GM12865 (cell line): ENCODE measurements at places on chromosomes 11 and 22.

DNA sequence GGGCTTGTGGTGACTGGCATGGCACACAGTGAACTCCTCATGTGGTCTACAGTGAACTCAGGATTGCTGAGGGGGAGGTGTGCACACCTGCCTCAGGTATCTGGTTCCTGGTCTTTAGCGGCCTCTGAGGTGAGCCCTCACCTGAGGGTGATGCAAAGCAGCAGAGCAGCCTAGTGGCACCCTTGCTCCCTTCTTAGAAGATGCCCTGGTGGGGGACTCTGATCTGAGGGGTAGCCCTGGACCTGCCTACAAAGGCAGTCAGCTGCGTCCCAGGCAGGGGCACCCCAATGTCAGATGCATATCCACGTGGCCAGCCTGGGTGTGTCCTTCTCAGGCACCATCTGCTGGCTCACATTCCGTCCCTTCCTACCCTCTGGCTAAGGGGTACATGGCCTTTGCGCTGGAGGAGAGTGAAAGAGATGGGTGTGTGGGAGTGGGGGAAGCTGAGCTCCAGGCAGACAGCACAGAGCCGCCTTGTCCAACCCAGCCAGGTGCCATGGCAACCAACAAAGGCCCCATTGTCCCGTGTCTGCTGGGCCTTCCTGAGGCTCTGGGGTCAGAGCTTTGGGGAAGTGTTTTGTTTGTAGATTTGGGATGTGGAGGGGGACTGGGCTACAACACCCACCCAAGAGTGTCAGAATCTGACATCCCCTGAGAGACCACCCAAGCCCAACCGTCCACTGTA is 5.8 kb downstream of the PLEKHB1 start:
- no peak for DNase-seq

- peak; percentile 18 for DNase-seq
Observed at GRCh38 chr11:116217006-116217405, 555.8 kb downstream of the BUD13 start.

GRCh38 chr11:35529971-35530495 is 4.6 kb upstream of the PAMR1 start:
- no peak for DNase-seq

GRCh38 chr11:36141196-36141953 is 147.8 kb downstream of the COMMD9 start:
- DNase-seq, result no peak

DNA sequence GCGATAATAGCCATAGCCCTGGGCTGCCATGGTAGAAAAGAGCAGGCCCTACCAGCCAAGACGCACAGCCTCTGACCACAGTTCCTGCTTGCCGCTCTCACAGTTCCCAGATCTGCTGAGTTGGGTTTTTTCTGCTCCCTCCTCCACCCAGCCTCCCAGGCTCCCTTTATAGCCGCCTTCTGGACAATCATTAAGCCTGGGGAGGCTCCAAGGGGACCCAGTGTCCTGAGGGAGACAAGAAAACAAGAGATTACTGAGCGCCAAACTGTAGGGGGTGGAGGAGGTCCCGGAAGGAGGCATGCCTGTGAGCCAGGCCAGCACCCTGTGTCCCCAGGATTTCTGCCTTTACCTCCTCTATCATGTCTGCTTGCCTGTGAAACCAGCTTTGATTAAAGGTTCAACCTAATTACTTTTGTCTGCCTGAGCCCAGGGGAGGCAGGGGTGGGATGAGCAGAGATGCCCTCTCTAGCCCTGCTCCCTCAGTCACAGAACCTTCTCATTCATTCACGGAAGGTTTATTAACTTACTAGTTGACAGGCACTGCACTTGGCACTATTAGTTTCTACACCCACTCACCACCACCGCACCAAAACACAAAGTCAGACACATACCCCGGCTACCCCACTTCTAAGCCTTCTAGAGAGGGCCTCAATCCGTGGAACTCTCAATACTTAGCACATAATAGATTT is 1.2 kb downstream of the SLC37A4 start:
- DNase-seq, result peak; percentile 28

GRCh38 chr11:72764503-72764902 is 12.3 kb upstream of the ARAP1 start:
- no peak for DNase-seq

DNA sequence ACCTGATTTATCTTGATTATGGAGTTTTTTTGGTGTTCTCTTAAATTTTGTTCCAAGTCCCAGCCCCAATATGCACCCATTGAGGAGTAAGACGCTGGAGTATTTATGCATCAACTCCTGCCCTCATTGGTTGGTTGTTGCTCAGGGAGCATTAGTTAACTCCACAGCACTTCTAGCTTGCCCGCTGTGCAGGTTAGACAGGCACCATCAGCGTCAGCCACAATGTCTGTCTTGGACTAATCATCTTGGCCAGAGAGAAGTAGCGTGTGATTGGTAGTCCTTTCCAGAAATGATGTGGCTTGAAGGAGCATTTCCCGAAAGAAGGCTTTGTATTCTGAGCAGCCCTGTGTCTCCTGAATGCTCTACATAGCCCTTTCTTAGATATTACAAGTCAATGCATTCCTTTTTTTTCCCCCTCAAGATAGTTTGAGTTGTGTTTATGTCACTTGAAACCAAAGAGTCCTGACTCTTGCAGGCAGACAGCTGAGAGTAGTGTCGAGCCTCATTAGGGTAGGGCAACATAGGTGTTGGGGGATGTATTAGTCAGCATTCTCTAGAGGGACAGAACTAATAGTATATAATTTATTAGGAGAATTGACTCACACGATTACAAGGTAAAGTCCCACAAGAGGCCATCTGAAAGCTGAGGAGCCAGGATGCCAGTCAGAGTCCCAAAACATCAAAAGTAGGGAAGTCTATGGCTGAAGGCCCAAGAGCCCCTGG is 94.6 kb upstream of the RCN1 start:
- no peak for DNase-seq

- DNase-seq, result no peak
Observed at GRCh38 chr11:28598531-28598930, 490.3 kb downstream of the METTL15 start.

- no peak for DNase-seq
Observed at GRCh38 chr11:97772705-97773104, 1248.0 kb upstream of the CNTN5 start.

- DNase-seq, result peak; percentile 22
Observed at GRCh38 chr11:63608353-63609345, 5.6 kb downstream of the PLAAT3 start.

- no peak for DNase-seq
Observed at GRCh38 chr22:26213826-26214225, 44.6 kb downstream of the SEZ6L start.

DNA sequence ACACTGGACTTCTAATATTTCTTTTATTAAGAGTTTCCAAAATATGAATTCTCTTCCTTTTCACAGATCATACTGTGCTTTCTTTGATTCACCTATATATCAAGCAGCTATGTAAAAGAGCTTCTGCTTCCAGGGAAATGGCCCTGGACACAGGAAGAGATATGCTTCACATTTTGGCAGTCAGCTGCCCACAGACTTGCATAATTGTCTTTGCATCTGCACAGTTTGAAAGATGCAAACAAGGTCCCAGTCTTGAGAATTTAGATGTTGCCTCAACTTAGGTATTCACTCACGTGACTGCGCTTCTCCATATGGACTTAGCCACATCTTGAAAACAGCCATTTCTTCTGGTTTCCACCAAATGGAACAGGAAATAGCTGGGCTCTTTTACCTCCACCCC is 92.3 kb upstream of the POU2AF2 start:
- DNase-seq, result no peak

- no peak for DNase-seq
Observed at GRCh38 chr11:8584082-8584481, 9.9 kb downstream of the STK33 start.

- DNase-seq, result no peak
Observed at GRCh38 chr22:31199187-31199586, 12.9 kb upstream of the LIMK2 start.

DNA sequence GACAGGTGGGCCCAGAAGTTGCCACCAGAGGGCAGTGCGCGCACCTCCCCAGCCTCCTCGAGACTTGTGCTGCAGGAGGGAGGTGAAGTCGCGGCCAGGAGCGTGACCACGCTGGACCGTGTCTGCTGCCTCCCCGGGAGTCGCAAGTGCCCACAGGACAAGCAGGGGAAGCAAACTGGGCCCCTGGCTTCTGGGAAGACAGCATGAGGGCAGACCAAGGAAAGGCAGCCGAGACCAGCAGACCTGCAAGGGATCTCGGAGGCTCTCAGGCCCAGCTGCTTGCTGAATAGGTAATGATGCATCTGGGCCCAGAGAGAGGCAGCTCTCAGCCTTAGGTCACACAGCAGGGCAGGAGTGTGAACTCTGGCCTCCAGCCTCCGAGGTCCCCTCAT is 17.0 kb upstream of the IL2RB start:
- peak; percentile 91 for DNase-seq

DNA sequence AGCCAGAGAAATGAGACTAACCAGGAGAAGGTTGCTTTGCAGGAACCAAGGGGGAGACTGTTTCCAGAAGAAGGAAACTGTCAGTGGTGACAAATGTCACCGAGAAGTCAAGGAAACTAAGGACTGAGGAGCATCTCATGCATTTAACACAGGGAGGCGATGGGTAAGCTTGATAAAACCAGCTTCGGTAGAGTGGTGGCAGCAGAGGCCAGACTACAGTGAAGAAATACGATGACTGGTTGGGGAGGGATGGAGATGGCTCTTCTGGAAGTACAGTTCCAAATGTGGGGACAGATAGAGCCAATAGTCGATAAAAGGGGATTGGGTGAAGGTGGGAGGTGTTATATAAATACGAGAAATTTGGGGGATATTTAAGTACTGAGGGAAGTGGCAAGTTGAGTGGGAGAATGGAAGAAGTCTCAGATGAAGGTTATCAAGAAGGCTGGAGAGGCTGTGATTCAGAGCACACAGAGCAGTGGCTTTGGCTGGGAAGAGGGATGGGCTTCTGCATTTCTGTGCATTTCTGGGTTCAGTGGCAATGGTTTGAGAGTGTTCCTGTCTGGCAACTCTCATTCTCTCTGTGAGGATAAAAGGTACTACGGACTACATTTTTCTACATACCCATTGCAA is 29.2 kb downstream of the SC5D start:
- DNase-seq, result peak; percentile 76
